ENCODE measurements at places on chromosomes 16 and 17.

DNA sequence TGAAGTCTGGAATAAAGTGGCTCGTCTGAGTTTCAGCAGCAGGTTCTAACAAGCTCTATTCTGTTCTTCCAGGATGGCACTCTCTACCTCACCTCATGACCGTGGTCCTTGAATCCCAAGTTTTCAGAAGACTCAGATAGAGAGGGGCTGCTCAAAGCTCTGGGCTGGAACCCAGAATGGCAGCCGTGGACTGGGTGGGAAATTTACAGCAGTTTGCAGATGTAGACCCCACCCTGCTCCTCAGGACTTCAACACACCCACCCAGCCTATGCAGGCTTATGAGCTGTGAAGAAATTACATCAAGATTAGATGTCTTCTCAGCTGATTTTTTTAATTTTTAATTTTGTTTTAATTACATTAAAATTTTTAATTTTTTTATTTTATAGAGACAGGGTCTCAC, 59.4 kb downstream of the METRNL start:
- no peak for DNase-seq

DNA sequence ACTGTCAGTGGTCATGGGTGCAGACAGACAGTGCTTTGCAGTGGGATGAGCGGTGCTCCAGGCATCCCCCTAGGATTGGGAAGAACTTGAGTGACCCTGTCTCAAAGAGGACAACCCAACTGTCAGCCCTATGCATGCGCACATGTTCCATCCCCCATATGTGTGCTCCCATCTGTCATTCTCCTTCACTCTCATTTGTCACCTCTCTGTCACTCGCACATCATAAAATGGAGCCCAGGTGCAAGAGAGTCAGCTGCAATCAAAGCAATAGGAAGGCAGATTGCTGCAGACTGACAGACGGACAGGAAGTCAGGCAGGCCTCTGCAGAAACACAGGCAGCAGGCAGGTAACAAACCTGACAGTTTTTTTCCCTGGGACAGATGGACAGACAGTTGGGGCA, 101.8 kb upstream of the CCL1 start:
- DNase-seq = no peak

GRCh38 chr16:47581114-47581513, 120.0 kb downstream of the PHKB start:
- DNase-seq = no peak

- DNase-seq = no peak
Observed at GRCh38 chr17:46872421-46872820, 21.0 kb downstream of the WNT9B start.

- no peak for DNase-seq
Observed at GRCh38 chr17:56847106-56847505, 13.2 kb downstream of the DGKE start.
